CD4-positive, alpha-beta T cell treated with Interleukin-10 for 1 hour (primary cell): ENCODE measurements at places on chromosomes 7 and 10.

DNA sequence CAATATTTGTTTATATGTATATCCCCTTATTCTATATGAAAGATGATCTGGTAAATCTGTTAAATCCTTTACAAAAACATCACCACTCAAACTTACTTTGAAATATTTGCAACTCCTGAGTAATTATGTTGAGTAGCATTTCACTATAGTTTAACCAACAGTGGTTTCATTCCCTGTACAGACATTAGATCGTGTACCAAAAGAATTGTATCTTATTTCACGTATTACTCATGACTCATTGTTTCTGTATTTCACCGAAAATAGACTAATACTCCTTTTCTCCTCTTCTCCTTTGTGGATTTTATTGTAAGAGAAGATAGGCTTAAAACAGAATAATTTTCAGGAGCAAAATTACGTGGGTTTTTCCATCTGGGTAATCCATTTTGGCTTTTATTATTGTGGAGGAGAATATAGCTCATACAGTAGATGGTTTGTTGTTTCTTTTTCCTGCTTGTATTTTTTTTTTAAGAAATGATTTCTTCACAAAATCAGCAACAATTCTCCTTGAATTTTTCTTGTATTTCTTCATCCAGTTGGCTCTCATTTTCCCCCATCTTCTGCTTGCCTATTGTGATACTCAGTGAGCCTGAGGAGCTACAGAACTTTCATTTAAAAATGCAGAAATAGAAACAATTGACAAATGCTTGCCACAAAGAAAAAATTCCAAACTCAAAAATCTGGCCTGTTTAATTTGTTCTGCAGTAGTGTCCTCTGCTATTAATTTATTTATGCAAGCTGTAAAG, 90.6 kb upstream of the OIT3 start:
- no peak for DNase-seq

DNA sequence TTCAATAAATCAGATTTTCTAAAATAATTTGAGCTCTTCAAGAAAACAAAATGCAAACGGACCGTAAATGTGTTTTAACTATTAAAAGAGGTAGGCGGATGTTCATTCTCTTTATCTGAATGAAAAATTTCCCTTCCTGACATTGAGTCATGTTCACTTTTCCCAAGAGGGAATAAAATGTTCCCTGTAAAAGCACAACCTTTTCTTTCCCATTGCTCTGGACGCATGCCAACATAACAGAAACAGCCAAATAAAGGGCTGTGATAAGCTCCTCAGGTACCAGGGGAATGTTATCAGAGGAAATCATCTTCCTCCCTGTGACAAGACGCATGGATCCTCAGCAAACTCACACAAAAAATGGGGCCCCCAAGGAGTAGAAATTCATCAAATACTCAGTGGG, 251.8 kb downstream of the MTERF1 start:
- DNase-seq: no peak

DNA sequence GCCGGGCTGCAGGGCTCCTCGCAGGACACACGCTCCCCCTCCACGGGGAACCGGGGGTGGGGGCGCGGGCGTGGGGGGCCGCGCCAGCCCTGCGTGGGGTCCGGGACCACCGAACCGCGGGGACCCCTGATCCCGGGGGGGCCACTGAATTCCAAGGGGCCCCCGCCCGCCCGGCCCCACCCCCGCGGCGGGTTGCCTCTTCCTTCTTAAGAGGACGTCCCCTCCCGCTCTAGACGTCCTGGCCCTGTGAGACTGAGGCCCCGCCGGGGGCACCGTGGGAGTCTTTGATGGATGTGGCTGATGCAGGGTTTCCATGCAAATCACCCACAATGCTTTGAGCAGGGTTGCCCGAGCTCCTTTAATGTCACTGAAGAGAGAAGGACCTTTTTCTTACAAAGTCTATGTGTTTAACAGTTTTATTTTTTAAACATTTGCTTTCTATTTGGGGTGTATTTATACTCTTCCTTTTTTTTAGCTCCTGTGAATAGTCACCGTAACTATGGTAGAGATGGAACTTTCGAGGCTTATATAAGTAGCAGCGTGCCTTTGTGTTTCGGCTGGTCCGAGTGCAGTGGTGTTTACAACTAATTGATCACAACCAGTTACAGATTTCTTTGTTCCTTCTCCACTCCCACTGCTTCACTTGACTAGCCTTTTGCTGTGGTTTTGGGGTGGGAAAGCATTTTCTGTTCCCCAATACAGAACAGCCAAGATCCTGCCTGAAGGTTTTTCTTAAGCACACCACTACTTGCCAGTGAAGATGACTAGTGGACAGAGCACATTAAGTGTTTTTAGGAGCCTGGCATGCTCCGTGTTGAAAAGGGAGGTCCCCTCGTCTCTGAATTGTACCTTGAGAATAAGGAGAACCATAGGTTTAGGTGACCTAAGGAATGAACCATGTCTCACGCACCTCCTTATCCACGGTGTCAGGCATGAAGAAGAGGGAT, 44.8 kb downstream of the PDIA4 start:
- DNase-seq: peak; percentile 87

DNA sequence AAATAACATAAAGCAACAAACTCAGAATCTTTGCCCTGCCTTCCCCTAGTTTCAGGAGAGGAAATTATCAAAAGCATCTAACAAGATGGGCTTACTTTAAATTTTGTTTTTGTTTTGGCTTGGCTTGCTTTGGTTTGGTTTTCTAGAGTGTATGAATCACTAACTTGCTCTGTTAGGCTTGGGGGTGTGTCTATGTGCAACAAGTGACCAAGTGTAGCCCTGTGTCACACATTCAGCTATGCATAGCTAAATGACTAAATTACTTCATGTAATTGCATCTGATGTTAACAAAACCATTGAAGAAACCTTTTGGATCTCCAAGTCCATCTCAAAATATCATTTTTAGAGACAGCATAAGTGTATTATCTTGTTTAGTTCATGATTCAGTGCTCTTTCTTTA, 251.0 kb downstream of the TFEC start:
- no peak for DNase-seq

DNA sequence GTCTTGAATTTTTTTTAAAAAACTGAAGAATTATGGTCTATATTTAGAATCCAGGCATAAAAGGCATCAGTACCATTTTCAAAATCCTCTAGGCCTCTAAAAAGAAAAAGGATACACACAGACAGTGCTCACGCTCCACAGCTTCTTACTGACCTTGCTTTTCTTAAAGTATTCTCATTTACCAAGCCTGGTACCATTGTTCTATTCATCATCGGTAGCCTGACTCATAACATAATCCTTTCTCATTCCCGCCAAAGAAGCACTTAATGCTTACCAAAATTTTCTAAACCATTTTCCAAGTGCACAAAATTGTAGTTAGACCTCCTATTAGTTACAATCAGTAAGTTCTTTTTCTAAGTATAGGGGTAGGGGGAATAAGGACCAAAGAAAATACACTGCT, 54.6 kb downstream of the ATE1 start:
- DNase-seq: no peak

- DNase-seq: no peak
Observed at GRCh38 chr7:117279931-117280557, 42.8 kb downstream of the WNT2 start.

GRCh38 chr7:1011297-1012003, 28.5 kb downstream of the CYP2W1 start:
- peak; percentile 60 for DNase-seq

DNA sequence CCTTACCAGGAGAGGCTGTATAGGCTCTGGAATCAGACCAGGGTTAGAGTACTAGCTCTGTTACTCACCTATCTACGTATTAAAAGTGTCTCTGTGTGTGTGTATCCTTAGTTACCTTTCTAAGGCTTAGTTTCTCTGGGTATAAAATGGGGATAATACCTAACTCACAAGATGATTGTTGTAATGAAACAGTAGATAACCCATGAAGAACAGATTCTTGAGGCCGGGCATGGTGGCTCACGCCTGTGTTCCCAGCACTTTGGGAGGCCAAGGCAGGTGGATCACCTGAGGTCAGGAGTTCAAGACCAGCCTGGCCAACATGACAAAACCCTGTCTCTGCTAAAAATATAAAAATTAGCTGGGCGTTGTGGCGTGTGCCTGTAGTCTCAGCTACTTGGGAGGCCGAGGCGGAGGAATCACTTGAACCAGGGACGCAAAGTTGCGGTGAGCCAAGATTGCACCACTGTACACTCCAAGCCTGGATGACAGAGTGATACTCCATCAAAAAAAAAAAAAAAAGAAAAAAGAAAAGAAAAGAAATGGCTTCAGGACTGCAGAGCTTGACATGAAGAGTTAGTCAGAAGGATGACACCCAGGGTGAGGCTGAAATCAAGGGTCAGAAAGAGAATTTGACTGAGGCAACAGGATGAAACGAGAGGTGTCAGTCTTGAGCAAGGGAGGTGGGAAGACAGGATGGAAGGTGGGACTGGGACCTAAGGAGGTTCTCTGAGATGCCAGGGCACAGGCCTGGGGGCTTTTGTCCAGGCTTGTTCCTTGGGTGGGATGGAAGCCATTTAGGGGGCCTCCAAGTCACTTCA, 33.4 kb downstream of the PRKAR2B start:
- DNase-seq: no peak

- no peak for DNase-seq
Observed at GRCh38 chr7:26675143-26675887, 189.1 kb downstream of the SKAP2 start.

DNA sequence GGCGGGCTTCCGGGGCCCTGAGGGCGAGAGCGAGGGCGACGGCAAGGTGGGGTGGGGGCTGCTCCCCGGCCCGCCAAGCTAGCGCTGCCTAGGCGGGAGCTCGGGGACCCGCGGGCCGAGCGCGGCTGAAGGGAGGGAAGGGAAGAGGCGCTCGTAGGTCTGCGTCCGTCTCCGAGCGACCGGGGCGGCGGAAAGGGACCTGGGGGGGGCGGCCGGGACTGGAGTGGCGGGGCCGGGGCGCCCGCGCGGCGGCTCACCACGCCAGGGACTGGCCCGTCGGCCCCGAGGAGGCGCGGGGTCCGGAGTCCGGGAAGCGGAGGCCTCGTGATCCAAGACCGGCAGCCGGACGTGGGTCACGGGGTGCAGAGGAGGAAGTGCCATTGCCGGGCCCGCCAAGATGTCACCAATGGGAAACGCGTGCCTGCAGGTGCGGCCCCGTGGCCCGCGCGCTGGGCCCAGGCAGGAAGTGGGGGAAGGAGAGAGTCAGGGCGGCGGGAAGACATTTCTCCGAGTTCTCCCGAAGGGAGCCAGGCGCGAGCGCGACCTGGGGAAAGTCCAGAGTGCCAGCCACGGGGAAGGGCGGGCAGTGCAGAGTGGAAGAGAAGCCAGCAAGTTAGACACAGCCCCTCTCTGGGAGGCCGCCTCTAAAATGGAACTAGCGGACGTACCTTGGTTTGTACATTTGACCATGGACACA, 11.9 kb downstream of the HNRNPF start:
- peak; percentile 82 for DNase-seq

DNA sequence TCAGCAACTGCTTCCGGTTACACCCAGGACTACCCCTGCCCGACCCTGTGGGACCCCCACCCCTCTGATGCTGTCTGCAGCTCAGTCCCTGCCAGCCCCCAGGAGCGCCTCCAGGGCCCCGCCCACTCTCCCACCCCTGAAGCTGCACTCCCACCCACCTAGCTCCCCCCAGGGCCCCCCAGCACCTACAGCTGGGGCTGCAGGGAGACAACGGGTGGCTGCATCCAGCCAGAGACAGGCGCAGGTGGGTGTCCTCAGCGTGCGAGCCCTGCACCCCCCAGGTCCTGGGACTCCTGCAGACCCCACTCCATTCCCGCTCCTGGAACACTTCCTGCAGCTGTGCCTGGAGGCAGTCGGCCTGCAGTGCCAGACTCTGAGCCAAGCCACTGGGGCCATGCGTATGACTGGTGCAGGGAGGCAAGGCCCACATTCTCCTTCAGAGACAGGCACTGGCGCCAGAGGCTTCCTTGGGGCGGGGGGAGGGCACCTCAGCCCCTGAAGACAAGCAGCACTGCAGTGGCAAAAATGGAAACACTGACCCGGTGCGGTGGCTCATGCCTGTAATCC, 6.1 kb downstream of the CYP2W1 start:
- DNase-seq: no peak

GRCh38 chr10:69858201-69858600, 56.5 kb downstream of the COL13A1 start:
- DNase-seq: no peak

- no peak for DNase-seq
Observed at GRCh38 chr10:128109707-128110106, 16.5 kb downstream of the MKI67 start.

GRCh38 chr7:44538093-44538797, 2.9 kb downstream of the NPC1L1 start:
- DNase-seq: no peak
